ENCODE measurements at places on chromosomes 5 and 9.

DNA sequence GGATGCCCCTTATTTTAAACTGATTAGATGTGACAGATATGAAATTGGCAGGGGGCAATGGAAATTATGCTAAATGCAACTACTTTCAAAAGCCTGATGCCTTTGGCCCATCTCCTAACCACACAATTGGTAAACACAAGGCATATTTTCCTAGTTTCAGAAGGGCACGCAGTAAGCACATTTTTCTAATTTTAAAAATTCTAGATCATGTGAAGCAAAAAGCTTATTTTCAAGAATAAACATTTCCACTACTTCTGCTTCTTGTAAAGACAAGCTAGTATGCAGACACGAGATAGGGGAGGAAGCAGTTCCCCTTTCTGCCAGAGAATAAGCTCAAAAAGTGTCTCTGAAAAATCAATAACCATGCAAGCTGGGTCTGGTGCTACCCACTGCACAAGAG, 67.7 kb downstream of the ABCA1 start:
- DNase-seq, result no peak

- DNase-seq, result peak; percentile 63
These were observed 6.3 kb upstream of the MED7 start for GRCh38 chr5:157148734-157149615.

- DNase-seq, result no peak
These were observed 227.0 kb downstream of the ELAVL2 start for GRCh38 chr9:23598994-23599393.

DNA sequence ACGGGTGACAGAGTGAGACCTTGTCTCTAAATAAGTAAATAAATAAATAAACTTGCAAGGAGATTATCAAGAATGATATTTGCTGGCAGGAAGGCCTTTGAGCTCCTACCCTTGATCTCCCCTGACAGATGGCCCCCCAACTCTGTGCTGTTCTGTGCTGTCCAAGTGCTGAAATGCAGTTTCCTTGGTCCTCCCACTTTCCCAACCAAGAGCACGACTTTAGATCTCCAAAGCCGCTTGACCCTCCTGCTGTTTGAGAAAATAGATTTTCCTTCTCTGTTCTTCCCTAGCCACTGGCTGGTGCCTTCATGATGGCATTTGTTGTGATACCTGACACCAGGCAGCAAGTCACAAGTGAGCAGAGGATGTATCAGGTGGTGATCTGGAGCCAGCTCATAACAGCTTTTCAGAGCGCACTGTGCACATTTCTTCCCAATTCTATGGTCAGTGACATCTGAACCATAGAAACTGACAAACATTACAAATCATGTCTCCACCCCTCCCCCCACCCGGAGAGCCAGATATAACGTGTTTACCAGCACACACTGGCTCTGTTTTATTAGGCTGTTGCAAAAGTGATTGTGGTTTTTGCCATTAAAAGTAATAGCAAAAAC, 80.0 kb upstream of the PUM3 start:
- no peak for DNase-seq

DNA sequence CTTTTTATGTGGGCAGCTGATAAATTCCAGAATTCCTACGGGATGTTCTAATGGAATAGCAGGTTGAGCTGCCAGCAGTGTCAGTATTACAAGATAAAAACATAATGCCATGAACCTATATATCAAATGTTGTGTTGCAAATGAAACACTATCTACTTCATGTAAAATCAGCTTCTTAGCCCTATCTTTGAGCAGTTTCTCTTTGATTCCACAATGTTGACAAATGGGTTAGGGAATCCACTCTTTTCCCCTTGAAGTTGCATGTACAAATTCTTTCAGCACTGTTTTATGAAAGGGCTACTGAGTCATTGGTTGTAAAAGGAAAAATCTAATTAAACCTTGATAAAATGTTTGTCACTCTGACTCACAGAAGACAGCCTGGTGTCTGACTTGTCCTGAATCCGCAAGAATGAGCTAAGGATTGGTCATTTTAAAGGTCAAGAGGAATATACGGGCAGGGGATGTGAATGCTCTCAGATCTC, 950.6 kb upstream of the NUDT12 start:
- DNase-seq, result peak; percentile 55

- DNase-seq, result peak; percentile 44
These were observed 255.4 kb downstream of the GRIA1 start for GRCh38 chr5:153745778-153746395.

DNA sequence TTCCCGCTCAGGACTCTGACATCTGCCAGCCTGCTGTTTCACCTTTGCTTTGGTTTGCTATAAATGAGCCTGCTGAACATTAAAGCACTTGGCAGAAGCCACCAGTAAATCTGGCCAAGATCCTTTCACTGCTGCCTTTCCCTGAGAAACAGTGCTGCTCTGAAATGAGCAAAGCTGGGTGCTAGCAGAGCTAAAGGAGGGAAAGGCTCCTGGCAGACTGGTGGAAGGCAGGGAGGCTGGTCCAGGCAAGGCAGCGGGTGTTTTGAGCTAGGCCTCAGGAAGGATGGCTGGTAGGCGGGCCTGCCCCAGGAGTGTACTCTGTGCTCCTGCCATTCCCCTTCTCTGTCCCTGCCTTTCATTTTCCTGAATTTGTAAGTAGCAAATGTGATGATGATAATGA, 52.5 kb upstream of the PTGS1 start:
- DNase-seq, result no peak

DNA sequence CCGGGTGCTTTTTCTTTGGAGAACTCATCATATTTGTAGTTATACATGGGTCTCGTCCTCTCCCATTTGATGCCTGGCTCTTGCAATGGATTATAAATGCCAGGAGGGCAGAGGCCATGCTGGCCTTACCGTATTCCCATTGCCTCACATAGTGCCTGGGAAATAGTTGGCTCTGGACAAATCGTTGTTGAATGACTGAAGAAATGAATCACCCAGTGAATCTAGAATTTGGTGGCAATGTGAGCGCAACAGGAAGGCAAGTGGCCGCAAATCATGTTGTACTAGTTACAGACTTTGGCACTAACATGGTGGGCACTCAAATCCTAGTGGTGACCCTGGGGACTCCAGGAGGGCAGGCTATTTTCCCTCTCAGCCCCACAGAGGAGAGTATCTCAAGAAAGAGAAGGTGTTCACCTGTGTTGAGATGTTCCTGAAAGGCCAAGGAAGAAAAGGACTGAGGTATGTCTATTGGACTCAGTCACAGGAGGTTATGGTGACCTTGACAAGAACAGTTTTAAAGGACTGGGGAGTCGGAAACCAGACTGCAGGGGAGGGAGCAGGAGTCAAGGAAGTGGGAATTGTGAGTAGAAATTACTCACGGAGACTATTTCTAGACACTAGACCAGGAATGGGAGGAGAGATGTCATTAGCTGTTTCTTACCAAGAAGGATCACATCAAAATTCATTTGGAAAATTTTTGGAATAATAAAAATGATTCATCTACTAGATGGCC, 61.7 kb upstream of the COL15A1 start:
- peak; percentile 62 for DNase-seq

DNA sequence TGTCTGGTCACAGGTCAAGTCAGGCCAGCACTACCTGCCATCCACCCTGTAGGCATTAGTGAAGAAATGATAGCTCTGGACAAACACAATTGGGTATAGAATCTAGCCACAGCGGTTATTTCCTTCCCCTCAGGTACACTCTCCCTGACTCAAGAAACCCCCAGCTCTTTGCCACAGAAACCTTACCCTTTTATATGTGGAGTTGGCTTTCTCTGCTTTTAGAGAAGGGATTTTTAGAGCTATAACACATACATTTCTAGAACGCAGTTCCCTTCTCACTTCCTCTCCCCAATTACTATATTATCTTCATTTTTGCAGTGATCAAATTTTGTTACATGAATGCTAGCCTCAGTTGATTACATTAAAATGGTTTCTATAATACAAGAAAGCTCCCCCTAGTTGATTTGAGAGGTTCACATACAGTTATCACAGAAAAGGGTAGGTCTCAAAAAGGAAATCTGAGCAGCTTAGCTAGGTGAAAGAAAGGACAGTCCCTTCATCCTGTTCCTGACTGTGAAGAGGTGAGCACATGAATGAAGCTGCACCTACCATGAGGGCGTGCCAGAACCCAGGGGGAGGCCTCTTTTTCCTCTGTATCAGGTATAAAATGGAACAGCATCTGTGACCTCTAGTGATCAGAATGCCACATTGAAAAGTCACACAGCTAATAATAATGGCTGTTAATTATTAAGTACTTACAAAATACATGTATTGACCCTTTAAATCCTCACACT, 425.6 kb downstream of the KIAA0825 start:
- no peak for DNase-seq

DNA sequence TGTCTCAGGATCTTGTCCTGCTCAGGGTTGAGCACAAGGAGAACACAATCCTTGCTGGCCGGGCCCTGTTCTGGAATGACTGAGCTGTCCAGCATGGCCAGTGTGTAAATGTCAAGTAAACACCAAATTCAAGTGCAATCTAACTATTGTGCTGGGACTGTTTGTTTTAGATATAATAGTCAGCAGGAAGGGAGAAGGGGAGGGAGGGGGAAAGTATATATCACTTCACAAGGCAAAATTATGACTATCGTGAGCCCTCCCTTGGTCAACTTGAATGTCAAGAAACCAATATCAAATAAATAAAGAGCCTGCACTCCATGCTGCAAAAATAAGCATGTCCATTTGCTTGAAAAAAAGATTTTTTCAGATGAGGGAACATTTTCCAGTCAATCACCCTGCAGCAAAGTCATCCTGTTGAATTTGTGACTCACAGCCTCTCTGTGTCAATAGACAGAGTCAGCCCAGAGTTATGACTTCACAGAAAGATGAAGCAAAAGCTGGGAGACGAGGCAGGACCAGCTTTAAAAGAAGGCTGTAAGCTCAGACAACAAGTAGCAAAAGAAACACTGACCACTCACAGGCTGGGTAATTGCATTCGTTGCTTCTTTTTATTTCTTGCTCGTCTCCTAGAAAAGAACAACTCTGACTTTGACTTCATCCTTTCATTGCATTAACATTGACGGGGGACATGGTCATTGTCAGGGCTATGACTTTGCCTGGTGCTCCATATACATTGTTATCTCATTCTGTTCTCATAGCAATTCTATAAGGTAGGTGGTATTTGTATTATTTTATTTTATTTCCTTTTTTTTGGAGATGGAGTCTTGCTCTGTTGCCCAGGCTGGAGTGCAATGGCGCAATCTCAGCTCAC, 15.3 kb upstream of the KLF4 start:
- DNase-seq, result peak; percentile 86

- peak; percentile 12 for DNase-seq
These were observed 36.1 kb upstream of the KIF4B start for GRCh38 chr5:154977409-154977808.

- DNase-seq, result no peak
These were observed 85.5 kb downstream of the ANXA1 start for GRCh38 chr9:73237140-73237539.

DNA sequence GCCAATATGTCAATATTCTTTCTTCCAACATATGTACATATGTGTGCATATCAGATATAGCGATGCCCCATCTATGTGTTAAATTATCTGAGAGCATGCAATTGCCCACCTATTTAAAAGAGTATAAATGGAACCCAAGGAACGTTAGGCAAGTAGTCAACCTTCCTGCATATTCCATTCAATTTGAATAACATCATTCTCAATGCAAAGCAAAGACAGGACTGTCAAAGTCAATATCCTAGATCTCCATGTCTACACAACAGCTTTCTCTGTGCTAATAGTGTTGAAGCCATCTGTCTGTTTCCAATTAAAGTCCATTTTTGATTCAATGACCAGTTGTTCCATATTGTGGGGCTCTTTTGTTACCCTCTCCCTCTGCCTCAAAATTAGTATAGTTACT, 85.3 kb upstream of the COX7C start:
- no peak for DNase-seq

- no peak for DNase-seq
These were observed 15.1 kb downstream of the LPAR1 start for GRCh38 chr9:111023128-111023527.

- no peak for DNase-seq
These were observed 1.7 kb downstream of the POLR3G start for GRCh38 chr5:90476391-90476790.

- no peak for DNase-seq
These were observed 619.9 kb downstream of the KIF4B start for GRCh38 chr5:155633338-155633957.

DNA sequence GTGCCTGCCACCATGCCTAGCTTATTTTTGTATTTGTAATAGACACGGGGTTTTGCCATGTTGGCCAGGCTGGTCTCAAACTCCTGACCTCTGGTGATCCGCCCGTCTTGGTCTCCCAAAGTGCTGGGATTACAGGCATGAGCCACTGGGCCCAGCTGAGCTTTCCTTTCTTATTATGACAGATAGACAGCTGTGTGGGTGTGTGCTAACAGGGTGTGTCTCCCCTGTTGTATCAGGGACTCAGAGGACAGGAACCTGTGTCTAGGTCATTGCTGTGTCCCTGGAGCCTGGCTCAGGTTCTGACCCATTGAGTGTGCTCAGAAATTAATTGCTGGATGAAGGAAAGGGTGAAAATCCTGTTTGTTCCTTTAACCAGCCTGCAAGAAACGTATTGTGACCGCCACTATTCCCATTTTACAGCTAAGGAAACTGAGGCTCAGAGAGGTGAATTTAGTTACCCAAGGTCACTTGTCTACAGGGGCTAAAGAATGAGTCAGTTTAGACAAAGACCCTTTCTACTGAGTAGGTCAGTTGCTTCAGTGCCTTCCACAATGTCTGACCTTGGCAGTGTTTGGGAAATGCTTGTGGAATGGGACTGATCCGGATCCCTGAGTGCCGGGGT, 16.8 kb downstream of the NCS1 start:
- DNase-seq, result no peak

GRCh38 chr5:90658620-90659019, 100.0 kb downstream of the ADGRV1 start:
- no peak for DNase-seq

GRCh38 chr5:176792655-176793342, 17.6 kb upstream of the UNC5A start:
- no peak for DNase-seq

DNA sequence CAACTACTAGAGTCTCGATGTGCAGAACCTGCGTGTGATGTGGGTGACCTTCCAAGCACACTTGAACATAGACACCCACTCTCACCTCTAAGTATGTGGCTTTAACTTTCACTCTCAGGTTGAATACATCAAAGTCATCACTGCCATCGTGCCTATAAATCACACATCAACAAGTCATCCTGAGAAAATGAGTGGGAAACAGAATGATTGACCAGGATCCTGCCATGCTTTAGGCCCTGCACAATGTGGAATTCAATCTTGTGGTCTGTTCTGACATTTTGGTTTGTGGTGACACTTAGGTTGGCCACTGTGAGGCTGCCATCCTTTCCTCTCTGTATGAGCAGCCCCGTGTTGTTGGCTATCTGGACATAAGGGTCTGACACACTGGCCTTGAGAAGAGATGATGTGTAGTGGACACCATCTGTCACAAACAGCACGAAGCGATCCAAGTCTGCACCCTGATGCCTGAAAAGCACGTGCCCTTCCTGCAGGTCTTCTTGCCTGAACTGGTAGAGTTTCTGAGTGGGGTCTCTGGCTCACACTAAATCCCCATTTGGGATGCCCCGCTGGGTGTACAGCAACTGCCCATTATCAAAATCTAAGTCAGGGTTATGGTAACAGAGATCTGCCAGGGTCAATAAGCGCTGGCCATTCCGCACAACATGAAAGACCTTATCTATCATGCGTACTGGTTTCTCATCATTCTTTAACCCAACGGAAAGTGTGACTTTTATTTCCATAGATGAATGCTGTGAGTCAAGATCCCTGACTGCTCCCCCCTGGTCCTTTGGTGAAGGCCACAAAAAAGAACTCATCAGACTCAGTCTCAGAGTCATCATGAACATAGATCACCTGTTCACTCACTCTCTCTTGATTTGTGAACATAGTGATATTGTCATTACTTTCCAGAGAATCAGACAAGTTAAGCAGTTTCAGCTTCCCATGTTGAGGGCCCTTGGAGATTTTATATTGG, 116.6 kb downstream of the ESM1 start:
- no peak for DNase-seq

- DNase-seq, result peak; percentile 5
These were observed 590 bp downstream of the RASGRF2 start for GRCh38 chr5:80960531-80961375.
